ENCODE measurements at places on chromosomes 6 and 20.

DNA sequence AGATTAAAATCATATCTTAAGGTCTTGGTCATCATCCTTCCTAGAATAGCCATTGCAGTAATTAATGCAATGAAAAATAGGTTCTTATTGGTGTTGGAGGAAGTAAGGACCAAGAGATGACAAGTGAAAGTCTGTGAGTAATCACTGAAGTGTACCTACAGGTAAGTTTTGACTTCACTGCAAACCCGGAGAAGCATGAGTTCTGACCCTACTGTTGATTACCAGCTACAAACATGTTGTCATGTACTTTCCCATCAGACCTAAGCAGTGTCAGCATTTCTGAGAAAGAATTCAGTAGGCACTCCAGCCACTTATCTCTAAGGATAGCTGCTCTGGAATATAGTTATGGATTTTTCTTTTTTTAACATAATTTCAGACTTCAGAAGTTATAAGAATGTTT lies 280.9 kb downstream of the ZFAND3 start:
- DNase-seq: no peak

DNA sequence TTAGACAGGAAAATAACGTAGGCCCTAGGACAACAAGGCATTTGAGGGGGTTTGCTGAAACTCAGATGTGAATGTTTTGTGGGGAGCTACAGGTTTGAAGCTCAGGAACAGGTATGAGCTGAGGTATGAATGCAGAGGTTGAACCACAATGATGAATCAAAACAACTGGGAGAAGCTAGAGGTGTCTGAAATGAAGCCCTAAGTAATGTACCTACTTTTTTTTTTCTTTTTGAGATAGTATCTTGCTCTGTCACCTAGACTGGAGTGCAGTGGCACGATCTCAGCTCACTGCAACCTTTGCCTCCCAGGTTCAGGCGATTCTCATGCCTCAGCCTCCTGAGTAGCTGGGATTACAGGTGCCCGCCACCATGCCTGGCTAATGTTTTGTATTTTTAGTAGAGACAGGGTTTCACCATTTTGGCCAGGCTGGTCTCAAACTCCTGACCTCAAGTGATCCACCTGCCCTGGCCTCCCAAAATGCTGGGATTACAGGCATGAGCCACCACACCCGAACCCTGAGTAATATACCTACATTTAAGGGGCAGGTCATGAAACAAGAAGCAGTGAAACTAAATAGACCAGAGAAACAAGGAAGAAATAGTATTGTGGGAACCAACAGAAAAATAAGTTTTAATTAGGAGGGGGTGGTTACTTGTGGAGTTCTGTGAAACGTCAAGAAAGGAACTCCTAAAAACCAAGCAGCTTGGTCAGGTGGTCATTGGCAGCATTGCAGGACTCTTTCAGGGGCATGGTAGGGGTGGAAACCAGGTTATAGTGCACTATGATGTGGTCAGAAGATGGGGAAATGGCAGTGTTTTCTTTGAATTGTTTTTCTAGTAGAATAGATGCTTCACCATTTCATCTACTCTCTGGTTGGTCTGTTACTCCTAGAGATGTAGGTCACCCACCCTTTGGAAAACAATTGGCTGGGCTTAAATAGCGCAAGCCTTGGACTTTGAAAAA lies 138.1 kb downstream of the CD164 start:
- no peak for DNase-seq

- DNase-seq: no peak
These were observed 19.6 kb downstream of the POFUT1 start for GRCh38 chr20:32227306-32227705.

DNA sequence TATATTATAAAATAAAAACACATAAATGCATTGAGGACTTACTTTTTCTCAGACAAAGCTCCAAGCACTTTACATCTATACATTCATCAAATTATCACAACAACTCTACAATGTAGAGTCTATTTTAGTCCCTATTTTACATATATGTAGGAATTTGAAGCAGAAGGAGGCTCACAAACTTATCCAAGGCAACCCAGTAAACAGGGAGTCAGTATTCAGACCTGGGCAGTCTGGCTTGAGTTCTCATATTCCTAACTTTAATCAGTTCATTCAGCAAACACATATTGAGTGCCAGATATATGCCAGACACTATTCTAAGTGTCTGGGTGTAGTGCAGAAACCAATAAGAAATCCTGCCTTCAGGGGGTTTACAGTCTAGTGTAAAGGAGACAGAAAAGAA lies 129.2 kb downstream of the C6orf58 start:
- no peak for DNase-seq

- no peak for DNase-seq
These were observed 10.1 kb downstream of the MAP3K5 start for GRCh38 chr6:136782021-136782770.

DNA sequence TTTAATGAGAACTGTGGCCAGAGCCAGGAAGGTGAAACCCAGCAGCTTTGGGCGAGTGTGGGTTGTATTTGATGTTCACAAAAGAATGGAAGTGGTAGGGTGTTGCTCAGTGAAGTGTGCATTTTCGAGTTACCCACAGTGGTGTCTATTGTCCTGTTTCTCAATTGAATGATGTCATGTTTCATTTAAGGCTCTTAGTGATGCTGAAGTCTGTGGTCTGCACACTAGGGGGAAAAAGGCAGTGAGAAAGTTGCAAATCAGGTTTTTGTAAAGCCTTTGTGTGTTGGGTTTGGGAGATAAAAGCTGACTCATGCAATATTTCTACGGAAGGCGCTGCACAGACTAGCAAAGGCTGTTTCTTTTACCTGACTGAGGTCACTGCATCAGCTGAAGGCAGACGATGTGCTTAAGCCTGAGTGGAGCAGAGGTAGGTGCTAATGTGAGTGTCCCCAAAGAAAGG lies 121.1 kb downstream of the PLEKHG1 start:
- DNase-seq: no peak
